ENCODE measurements at places on chromosomes 16 and 17.

DNA sequence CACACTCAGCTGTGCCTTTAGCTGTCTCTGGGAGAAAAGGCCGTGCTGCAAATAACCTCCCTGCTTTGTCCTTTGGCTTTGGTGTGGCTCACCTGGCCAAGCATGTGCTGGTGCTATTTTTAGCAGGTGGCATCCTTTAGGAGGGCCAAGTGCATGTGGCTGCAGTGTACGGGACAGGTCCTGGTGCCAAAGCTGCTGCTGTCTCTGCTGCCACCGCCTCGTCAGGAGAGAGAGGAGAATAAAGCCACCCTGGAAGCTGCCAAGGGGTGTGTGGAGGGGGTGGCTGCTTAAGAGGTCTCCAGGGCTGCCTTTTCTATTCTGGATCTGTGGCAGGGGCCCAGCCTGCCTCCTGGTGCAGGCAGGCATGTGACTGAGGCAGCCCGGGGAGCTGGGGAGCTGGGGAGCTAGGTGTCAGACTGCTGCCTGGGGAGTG lies 6.2 kb downstream of the AKAP1 start:
- DNase-seq = no peak

GRCh38 chr16:69564845-69565670 lies 708 bp upstream of the NFAT5 start:
- DNase-seq = peak; percentile 4

GRCh38 chr17:79057737-79058385 lies 16.8 kb upstream of the ENGASE start:
- no peak for DNase-seq

DNA sequence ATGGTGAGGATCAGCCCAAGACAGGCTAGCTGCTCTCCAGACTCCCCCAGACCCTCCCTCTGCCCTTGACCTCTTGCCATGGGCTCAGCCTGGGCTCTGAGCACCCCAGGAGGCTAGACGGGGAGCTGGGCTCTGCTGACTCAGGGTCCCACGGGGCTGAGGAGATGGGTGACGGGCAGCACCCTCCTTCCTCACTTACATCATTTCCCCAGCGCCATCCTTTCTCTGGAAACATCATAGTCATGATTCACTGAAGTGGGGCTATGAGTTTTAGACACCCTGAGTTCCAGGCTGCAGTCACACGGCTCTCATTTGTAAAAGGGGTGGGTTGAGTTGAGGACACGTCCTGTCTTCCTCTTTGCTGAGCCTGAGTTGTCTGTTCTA lies 3.0 kb upstream of the ITGAX start:
- peak; percentile 8 for DNase-seq

DNA sequence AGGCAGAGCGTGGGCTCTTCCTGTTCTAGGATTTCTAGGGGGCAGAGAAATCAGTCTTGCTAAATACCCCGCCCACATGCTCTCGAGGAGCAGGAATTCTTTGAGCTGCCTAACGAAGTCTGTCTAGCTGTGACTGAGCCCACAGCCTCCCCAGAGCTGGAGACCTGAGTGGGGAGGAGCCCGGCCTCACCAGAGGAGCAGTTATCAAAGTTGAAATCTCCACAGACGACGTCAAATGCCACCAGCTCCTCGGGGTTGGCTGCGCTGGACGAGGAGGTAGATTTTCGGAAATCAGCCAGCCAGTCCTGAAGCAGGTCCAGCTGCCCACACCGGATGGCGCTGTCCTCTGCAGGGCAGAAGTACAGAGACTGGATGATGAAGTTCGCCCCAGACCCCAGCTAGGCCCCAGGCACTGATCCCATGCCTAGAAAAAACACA lies 53.8 kb downstream of the PRMT7 start:
- no peak for DNase-seq

DNA sequence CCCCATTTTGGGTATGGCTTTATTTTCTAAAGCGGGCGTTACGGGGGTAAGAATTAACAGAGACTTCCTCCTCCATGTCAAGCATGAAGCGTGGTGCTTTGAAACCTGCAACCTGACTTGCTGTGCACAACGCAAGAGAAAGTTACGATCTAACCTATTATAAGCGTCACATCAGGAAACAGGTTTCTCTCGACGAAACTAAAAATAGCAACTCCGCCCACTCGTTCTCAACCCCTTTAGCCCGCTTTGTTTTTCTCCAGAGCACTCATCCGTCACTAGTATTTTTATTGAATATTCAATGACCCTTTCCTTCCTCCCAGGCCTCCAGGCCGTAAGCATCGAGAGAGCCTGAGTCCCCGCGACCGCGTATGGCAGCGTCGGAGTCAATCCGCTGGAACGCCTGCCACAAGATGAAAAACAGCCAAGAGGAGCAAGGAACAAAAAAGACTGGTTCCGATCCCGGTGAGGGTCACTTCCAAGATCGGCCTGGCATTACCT lies 555 bp downstream of the NUP88 start:
- peak; percentile 79 for DNase-seq

DNA sequence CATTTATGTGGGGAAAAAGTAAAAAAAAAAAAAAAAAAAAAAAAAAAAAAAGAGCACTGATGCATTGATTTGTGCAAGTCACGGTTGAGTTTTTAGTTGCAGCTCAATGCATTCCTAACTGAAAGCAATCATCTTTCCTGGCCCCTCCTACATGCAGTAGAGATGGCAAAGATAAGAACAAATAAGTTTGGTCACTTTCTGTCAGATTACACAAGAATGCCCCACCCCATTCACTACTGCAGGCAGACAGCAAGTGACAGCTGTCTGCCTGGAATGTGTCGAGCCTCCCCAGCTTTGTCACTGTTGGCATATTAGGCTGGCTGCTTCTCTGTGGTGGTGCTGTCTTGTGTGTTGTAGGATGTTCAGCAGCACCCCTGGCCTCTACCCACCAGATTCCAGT lies 243.5 kb downstream of the FOXL1 start:
- DNase-seq = no peak
